ENCODE measurements at places on chromosomes 4 and X. TPM values are rescaled to one million over a fixed set of nuclear protein-coding genes. Genes with fewer than 3 reads are reported as not detected.

Gene KDM5C
- total RNA-seq, result 196 TPM

Gene ARSJ
- 1.5 TPM for total RNA-seq

Gene F8A2
- not detected for total RNA-seq

Gene TAF7L
- total RNA-seq, result not detected

Gene USP26
- total RNA-seq, result not detected

DNA sequence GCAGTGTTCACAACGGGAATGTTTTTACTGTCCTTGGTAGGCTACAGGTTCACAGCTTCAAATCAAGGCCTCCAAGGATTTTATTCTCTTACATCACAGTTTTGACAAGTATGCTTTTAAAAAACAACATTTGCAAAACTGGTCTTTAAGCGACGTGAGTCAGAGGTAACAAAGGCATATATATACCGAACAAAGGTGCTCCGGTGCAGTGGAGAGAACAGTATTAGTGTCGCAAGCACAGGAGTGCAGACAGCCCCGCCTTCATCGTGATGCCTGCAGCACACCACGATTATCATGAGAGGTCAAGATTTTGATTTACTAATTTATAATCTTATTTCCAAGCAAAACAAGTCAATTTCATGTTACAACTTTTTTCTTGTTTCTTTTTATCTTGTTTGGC lies 90.8 kb downstream of the GATB start:
- no peak for DNase-seq
- H3K27ac ChIP-seq, result no peak overlapping the region
- H3K4me1 ChIP-seq, result no peaks in the 10 kb centered on the region
- no peaks in the 10 kb centered on the region for H3K36me3 ChIP-seq
- H3K27me3 ChIP-seq, result no peaks in the 10 kb centered on the region
- H3K4me3 ChIP-seq, result no peak overlapping the region

DNA sequence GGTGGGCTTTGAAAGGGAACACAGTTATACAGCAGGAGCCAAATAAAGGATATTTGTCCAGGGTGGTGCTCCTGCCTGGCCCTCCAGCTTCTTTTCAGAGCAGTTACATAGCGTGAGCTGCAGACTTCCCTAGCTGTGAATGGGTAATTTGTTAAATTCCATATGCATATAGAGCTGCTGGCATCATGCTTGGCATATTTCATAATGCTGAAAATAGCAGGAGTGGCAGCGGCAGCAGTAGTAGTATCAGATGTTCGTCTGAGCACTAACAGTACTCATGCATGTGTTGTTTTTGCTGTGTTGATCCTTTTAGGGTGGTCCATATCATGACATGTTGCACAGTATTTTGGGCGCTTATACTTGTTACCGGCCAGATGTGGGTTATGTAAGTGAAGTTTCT lies 33.6 kb upstream of the TADA2B start:
- no peak for DNase-seq
- H3K4me1 ChIP-seq, result no peaks in the 10 kb centered on the region
- no peak overlapping the region for H3K27ac ChIP-seq
- no peaks in the 10 kb centered on the region for H3K27me3 ChIP-seq
- no peak overlapping the region for H3K4me3 ChIP-seq
- H3K36me3 ChIP-seq, result peaks cover 64% of the 10 kb centered on the region

- no peak overlapping the region for H3K27ac ChIP-seq
- H3K4me1 ChIP-seq, result no peaks in the 10 kb centered on the region
- no peak for DNase-seq
- no peaks in the 10 kb centered on the region for H3K27me3 ChIP-seq
- H3K36me3 ChIP-seq, result no peaks in the 10 kb centered on the region
- no peak overlapping the region for H3K4me3 ChIP-seq
Measured at GRCh38 chrX:55127692-55128091, 38.9 kb downstream of the PAGE2 start.

DNA sequence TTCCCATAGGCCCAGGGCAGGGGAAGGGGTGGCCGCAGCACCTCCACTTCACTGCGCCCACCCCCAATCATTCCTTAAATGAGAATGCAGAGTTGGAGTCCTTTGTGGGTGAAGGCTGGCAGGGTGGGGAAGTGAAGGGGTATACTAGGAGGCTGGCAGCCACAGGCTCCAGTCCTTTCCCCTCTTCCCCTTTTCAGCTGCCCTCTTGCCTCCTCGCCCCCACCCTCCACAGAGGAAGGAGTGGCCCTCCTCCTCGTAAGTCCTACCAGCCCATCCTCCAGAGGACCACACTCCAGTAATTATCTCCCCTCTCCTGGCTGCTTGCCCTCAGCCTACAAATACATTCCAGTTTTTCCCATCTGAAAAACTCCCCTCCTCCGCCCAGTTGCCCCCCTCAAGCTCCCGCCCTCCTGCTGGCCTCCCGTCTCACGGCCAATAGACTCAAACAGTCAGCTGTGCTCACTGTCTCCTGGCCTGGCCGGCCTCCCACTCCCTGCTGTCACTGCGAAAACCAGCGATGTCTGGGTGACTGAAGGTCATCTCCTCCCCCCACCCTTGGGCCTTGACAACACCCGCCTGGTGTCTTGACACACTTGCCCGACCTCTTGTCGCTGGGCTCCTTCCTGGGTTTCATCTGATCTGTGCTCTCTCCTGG lies 38.8 kb downstream of the EFNB1 start:
- H3K27ac ChIP-seq, result no peak overlapping the region
- H3K4me1 ChIP-seq, result peaks cover 19% of the 10 kb centered on the region
- H3K4me3 ChIP-seq, result no peak overlapping the region

DNA sequence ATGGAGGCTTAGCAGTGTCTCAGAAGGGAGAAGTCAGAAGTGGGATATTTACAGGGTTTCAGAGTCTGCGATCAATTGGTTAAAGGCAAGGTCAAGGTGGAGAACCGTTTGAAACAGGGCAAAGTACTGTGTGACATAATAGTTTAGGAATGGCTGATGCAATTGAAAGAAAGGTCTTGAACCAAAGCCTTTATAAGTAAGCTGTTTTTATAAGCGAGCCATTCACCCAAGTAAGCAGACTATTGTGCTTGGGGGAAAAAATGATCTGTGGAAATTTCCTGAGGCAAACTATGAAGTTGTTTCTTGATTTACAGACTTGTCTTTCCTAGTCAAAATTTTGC lies 327.3 kb downstream of the CAMK2D start:
- no peak overlapping the region for H3K27ac ChIP-seq
- no peak overlapping the region for H3K4me3 ChIP-seq
- H3K36me3 ChIP-seq, result no peaks in the 10 kb centered on the region
- DNase-seq, result no peak
- no peaks in the 10 kb centered on the region for H3K4me1 ChIP-seq

- peak overlapping the region; percentile 18 for H3K27ac ChIP-seq
- no peaks in the 10 kb centered on the region for H3K36me3 ChIP-seq
- no peaks in the 10 kb centered on the region for H3K4me1 ChIP-seq
- no peak overlapping the region for H3K4me3 ChIP-seq
- DNase-seq, result no peak
- no peaks in the 10 kb centered on the region for H3K27me3 ChIP-seq
Measured at GRCh38 chr4:145552181-145552822, 66.9 kb upstream of the MMAA start.

DNA sequence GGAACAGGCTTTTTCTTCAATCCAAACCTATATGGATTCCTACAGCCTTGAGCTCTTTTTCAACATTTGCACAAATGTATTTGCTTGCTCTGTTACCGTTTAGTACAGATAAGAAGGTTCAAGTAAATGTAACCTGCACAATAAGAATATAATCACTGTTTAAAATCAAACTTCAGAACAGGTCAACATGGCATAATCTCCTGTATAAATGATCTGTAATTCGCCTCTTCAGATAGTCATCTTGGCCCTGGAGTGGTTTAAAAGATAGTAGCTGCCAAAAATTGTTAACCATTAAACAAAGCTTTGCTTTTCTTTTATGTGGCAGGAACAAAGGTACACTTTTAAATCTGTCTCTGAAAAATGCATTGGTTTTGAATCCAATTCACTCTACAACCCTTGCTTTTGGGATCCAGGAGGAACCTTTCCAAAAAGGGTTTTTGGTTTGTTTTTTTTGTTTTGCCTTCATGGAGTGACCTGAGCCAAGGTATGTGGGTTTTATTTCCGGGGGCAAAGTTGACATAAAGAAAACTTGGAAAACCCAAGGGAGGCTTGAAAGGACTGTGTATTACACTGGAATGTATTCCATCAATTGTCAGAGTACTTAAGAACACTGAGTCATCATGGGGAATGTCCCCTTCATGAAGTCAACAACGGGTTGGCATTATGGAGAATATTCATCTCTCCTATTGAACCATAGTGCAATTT lies 210.4 kb upstream of the HCCS start:
- no peaks in the 10 kb centered on the region for H3K4me1 ChIP-seq
- no peak for DNase-seq
- no peaks in the 10 kb centered on the region for H3K36me3 ChIP-seq
- no peak overlapping the region for H3K27ac ChIP-seq

DNA sequence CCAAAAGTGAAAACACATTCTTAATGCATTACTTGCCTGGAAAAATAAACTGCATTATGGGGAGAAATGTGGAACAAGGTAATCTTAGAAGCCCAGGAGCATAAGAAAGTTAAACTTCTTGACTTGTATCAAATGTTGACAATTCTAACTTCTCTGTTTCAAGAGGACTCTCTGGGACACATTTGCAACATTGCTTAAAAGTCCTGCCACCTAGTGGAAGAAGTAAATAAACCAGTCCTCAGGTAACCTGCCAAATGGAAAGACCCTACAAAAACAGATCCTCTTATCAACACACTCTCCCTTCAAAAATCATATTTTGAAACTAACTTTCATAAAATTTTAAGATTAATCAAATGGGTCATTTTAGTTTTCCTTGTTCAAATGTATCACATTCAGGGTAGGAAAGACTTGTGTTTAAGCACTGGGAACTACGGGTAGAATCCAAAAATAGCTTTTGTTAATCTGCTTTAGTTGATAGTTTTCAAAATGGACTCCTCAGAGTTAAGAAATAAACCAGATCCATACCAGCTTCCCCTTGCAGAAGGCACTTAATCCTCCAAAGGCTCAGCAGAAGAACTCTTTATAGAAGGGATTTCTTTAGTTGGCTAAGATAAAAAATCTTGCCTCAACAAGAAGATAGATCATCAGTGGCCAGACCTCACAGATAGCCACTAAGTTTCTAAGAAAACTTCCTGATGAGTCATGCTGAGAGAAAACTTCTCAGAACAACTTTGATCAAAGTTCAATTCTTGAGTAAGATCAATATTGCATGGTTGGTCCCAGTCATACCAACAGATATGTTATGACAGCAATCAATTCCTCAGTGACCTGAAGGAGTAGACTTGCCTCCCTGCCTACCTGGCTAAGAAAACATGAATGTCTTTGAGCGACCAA lies 141.7 kb downstream of the HHIP start:
- H3K36me3 ChIP-seq, result no peaks in the 10 kb centered on the region
- H3K27ac ChIP-seq, result no peak overlapping the region
- no peaks in the 10 kb centered on the region for H3K4me1 ChIP-seq
- no peak overlapping the region for H3K4me3 ChIP-seq
- peaks cover 3% of the 10 kb centered on the region for H3K27me3 ChIP-seq

DNA sequence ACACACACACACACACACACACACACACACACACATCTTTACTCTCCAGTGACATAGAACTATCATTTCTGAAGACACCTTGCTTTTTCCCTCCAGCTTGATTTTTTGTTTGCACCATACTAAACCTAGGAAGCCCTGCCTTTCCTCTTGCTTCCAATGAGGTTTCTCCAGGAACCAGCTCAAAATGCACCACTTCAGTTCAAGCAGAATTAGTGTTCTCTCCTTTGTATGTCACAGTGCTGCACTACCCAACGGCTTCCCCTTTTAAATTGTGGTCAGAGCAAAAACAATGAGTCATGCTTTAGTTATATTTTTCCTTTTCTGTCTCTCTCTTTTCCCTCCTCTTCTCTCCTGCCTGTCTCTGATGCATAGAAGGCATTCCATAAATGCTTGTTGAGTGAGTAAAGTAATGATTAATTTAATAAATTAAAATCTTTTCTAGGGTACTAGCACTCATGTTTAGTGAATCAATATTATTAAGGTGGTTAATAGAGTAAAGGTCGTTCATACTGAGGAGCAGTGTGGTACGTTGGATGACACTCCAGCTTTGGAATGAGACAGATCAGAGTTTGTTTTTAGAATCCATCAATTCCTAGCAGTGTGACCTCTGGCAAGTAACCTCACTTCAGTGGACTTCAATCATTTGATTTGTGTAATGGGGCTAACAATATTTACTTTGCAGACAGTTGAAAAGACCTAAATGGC lies 5.9 kb downstream of the RTL3 start:
- peak; percentile 9 for DNase-seq
- peaks cover 9% of the 10 kb centered on the region for H3K4me1 ChIP-seq
- no peaks in the 10 kb centered on the region for H3K36me3 ChIP-seq
- no peak overlapping the region for H3K4me3 ChIP-seq
- no peak overlapping the region for H3K27ac ChIP-seq

DNA sequence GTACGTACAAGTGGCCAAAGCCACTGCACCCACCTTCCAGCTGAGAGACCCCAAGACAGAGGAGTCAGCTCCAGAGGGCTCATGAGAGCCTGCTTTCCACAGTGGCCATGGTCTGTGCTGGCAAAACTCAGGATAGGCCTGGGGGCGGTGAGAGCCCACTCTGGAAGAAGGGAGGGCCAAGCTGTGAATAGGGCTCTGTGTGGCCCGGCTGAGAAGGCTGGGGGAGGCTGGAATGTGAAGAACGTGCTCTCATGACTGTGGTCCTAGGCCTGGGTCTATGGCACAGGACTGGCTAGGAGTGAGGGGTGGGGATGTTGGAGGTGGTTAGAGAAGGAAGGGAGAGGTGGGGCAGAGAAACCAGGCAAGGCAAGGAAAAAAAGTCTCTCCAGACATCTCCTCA lies 13.3 kb downstream of the STARD8 start:
- no peak overlapping the region for H3K27ac ChIP-seq
- no peak for DNase-seq
- H3K4me3 ChIP-seq, result no peak overlapping the region
- H3K27me3 ChIP-seq, result no peaks in the 10 kb centered on the region

DNA sequence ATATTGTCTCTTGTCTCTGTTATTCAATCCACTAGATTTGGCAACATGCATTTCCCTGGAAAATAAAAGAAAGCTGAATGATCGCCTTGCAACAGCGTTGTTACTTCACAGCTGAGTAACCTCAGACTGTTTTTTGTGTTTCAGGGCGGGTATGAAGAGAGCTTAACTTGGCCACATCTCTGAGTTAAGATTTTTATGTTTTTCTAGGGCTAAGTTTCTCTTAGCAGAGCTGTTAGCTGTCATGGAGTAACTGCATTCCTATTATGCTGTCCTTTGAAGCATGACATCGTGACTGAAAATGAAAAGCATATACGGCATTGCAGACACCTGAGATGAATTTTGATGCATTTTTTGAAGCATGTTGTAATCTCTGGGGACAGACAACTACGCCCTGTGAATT lies 1798.9 kb downstream of the PCDH7 start:
- no peak overlapping the region for H3K4me3 ChIP-seq
- H3K36me3 ChIP-seq, result no peaks in the 10 kb centered on the region
- DNase-seq, result no peak

All from natural killer cell (primary cell).